Gastrocnemius medialis (tissue), 4 donors: ENCODE measurements at places on chromosomes 16 and 17. TPM values are rescaled to one million over a fixed set of nuclear protein-coding genes. Genes with fewer than 3 reads are reported as not detected.

Gene TOM1L2
- total RNA-seq: 68.8 TPM

Gene ACSM2A
- not detected for total RNA-seq

Gene ECI1
- total RNA-seq: 137 TPM

Gene MYH8
- 1.1 TPM for total RNA-seq

Gene KRTAP4-3
- total RNA-seq: not detected
